Ovary (tissue), 10 donors: ENCODE measurements at places on chromosomes 13 and 19. TPM values are rescaled to one million over a fixed set of nuclear protein-coding genes. Genes with fewer than 3 reads are reported as not detected.

The MAB21L1 gene
- 0.93 TPM for polyA plus RNA-seq

The TMEM145 gene
- 0.08 TPM for polyA plus RNA-seq

The SLC25A30 gene
- 11.5 TPM for polyA plus RNA-seq

The ONECUT3 gene
- polyA plus RNA-seq: not detected

The NLRP4 gene
- polyA plus RNA-seq: 0.37 TPM

The PINLYP gene
- polyA plus RNA-seq: 25.5 TPM

The ATP8B3 gene
- polyA plus RNA-seq: 1.5 TPM

The PDX1 gene
- not detected for polyA plus RNA-seq

The RDH8 gene
- not detected for polyA plus RNA-seq

The TUBB4A gene
- 47.1 TPM for polyA plus RNA-seq

The F2RL3 gene
- polyA plus RNA-seq: 0.40 TPM

The CA11 gene
- 43.1 TPM for polyA plus RNA-seq

The SHD gene
- polyA plus RNA-seq: 0.86 TPM

The PODNL1 gene
- polyA plus RNA-seq: 3.7 TPM

The OR7G2 gene
- not detected for polyA plus RNA-seq

The ARRDC5 gene
- polyA plus RNA-seq: not detected

The KIR2DL4 gene
- not detected for polyA plus RNA-seq

The IFNL1 gene
- polyA plus RNA-seq: not detected

The TMEM150B gene
- polyA plus RNA-seq: 0.55 TPM

The FGF21 gene
- polyA plus RNA-seq: not detected

The CGB5 gene
- polyA plus RNA-seq: not detected

The ZNF221 gene
- polyA plus RNA-seq: 2.3 TPM

The FUT6 gene
- not detected for polyA plus RNA-seq

The N4BP2L1 gene
- 30.6 TPM for polyA plus RNA-seq

The SIGLEC6 gene
- 0.67 TPM for polyA plus RNA-seq

The KIR2DL1 gene
- polyA plus RNA-seq: not detected

The ACP4 gene
- not detected for polyA plus RNA-seq

The LGI4 gene
- 11.9 TPM for polyA plus RNA-seq

The CDX2 gene
- not detected for polyA plus RNA-seq

The CACNG6 gene
- not detected for polyA plus RNA-seq

The SHISA2 gene
- 0.75 TPM for polyA plus RNA-seq

The GJA3 gene
- polyA plus RNA-seq: 0.12 TPM

The ZNF738 gene
- 8.2 TPM for polyA plus RNA-seq

The OR7A5 gene
- polyA plus RNA-seq: not detected

The SULT2A1 gene
- polyA plus RNA-seq: 2.5 TPM

The KLK6 gene
- polyA plus RNA-seq: not detected

The DENND1C gene
- polyA plus RNA-seq: 0.63 TPM

The KLHL1 gene
- polyA plus RNA-seq: not detected

The GIPR gene
- 0.33 TPM for polyA plus RNA-seq

The SHC2 gene
- 0.62 TPM for polyA plus RNA-seq

The EFNA2 gene
- not detected for polyA plus RNA-seq

The FXYD1 gene
- polyA plus RNA-seq: 134 TPM

The IRS2 gene
- polyA plus RNA-seq: 14.6 TPM

The MOB3A gene
- 21.1 TPM for polyA plus RNA-seq

The LGALS14 gene
- polyA plus RNA-seq: not detected

The MBD3L3 gene
- not detected for polyA plus RNA-seq
